ENCODE measurements at places on chromosomes 4 and X.
A peak's percentile ranks its signal among the peaks of the same experiment; 100 is the strongest.

GRCh38 chr4:62835631-62836030 lies 1573.6 kb downstream of the TECRL start:
- no peak for DNase-seq

DNA sequence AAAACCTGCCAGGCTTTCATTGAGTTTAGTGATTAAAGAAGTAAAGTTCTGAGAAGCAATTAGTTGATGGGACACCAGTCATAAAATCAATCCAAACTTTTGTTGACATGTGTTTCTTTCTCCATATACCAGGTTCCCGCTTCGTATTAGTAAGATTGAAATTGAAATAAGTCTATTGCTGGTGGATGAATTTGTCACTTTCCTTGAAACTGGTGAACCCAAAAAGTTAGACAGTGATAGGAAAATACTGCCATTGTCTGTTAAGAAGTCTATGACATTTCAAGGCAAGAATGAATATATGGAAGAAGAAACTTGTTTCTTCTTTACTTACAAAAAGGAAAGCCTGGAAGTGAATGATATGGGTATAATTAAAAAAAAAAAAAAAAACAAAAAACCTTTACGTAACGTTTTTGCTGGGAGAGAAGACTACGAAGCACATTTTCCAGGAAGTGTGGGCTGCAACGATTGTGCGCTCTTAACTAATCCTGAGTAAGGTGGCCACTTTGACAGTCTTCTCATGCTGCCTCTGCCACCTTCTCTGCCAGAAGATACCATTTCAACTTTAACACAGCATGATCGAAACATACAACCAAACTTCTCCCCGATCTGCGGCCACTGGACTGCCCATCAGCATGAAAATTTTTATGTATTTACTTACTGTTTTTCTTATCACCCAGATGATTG lies at the start of gene CD40LG:
Gene CD40LG (plus strand): TSS at position 482 of the 684 bp plus-strand sequence. CDS start 91 bp downstream, at position 573.
- DNase-seq, result no peak

- no peak for DNase-seq
These were observed 28.2 kb upstream of the HUWE1 start for GRCh38 chrX:53714580-53715345.

- DNase-seq, result peak; percentile 62
These were observed 3.1 kb downstream of the MAMLD1 start for GRCh38 chrX:150365990-150366911.

DNA sequence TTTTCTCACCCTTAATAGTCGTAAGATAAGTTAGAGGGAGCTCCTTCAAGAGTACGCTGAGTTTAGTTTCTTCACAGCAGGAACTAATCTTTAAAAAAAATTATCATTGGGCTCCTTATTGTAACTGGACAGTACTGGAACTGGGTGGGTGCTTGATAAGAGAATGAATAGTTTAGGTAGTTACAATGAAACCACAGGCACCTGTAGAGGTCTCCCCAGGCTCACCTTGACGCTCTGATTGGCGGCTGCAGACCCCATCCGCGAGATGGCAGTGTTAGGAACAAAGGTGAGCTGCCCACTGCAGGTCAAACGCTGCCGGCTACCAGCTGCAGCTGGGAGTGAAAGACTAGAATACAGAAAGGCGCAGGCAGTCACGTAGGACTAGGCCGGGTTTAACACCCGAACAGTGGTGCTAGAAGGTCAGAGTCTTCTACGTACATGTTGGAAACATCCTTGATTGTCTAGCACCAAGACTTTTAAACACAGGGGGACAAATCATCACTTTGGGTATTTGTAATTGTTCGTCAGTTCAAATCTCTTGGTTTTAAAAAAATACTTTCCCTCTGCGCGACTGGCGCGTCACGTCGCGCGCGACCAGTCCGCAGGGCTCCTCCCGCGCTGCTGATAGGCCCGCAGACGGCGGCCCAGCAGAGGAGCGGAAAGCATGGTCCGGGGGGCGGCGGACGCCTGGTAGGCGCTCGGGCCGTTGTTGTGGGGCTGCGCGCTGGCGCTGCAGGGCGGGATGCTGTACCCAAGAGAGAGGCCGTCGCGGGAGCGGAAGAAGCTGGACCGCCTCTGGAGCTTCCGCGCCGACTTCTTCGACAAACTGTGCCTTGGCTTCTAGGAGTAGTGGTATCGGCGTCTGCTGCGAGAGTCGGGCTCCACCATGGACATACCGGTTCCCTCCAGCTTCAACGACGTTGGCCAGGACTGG lies 45.6 kb downstream of the SMARCA5 start:
- peak; percentile 84 for DNase-seq
